ENCODE measurements at places on chromosomes 1 and 21.

DNA sequence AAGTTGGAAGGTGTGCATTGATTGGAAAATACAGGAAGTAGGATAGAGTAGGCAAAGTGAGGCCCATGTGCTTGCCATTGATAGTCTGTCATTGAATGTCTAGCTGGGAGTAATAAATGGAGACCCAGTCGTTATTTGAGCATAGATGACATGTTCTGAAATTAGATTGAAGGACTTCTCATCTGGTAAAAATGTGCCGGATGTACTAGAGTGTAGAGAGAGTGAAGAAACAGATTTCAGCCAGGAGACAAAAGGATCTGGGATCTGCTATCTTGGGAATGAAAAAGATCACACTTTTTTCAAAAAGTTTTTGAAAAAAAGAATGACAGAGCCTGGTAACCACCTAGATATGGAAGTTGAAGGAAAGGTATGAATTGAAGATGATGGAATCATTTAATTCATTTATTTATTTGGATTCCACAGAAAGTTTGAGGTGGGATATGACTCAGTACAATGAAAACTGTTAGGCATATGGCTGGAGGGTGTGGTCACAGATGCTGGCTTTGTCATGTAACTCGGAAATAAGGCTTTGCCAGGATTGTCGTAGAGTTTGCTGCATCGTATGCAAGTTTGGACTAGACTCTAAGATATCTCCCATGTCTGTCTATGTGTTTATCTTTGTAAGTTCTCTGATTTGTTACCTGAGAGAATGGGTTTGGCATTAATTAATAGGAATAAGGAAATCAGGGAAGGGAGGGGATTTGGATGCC lies 137.1 kb downstream of the PBX1 start:
- DNase-seq = no peak

DNA sequence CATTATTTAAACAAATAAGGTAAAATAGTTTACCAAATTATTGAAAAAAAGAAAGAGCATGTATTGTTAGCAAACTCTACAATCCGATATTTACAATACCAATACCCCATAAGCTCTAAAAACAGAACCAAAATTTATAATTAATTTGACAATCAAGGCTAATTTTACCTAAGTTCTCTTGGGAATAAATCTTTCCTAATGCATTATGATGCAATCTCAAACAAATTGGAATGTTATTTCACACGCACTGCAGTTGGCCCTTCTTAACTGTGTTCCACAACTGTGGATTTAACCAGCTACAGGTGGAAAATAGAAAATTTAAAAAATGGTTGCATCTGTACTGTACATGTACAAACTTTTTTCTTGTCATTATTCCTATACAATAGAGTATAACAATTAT lies 300.1 kb downstream of the BRINP3 start:
- DNase-seq = no peak

- DNase-seq = no peak
Observed at GRCh38 chr1:3988431-3988830, 88.4 kb upstream of the C1orf174 start.

DNA sequence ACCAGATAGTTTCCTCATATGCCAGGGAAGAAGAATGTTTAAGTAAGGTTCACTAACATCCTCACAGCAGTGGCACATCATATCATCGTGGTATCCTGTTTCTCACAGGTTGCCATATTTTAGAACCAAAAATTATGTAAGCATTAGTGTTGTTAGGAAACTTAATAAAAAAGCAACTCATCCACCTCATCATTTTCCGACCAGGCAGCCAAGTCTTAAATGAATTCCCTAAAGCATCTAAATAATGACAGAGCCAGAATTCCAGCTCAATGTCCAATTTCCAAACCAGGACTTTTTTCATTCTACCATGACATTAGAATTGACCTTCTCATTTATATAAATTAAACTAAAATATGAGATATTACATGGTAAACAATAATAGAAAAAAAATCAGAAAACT lies 272.7 kb downstream of the NTNG1 start:
- no peak for DNase-seq

DNA sequence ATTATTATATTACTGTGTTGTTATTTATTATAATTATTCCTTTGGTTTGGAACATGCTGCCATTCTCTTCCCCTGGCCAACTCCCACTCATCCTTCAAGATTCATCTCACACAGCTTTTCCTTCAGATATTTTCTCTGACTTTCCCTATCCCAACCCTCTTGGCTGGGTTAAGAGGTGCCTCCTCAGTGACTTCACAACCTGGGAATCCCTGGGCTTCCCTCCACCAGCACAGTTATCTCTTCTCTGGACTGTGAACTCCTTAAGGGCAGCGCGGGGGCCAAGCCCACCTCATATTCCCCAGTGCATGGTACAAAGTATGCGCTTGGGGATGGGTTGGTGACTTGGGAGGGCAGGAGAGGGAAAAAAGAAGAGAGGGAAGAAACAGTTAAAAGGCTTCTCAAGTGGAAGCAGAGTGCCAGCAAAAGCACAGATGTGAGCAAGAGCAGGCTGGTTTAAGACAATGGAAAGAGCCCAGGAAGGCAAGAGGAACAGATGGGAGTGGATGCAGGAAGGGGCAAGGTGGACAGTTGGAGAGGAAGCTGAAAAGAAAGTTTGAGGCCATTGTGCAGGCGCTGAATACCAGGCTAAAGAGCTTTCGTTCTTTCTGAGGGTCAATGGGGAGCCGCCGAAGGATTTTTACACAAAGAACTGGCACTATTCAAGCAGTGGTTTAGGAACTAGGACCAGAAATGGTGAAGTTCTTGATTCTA lies 132.3 kb downstream of the BEND5 start:
- DNase-seq = no peak

GRCh38 chr1:186864296-186864695 lies 35.5 kb downstream of the PLA2G4A start:
- no peak for DNase-seq

- DNase-seq = peak; percentile 85
Observed at GRCh38 chr1:235326719-235327558, 1.0 kb downstream of the ARID4B start.

- no peak for DNase-seq
Observed at GRCh38 chr1:92901699-92902405, 59.4 kb downstream of the DIPK1A start.

GRCh38 chr1:220906561-220907334 lies 27.5 kb downstream of the HLX start:
- no peak for DNase-seq

- no peak for DNase-seq
Observed at GRCh38 chr1:23601968-23602876, 42.9 kb upstream of the ID3 start.
